ENCODE measurements at places on chromosomes 6 and 20.
A peak's percentile ranks its signal among the peaks of the same experiment; 100 is the strongest.

GRCh38 chr6:149079911-149080491, 237.5 kb upstream of the TAB2 start:
- DNase-seq: no peak

DNA sequence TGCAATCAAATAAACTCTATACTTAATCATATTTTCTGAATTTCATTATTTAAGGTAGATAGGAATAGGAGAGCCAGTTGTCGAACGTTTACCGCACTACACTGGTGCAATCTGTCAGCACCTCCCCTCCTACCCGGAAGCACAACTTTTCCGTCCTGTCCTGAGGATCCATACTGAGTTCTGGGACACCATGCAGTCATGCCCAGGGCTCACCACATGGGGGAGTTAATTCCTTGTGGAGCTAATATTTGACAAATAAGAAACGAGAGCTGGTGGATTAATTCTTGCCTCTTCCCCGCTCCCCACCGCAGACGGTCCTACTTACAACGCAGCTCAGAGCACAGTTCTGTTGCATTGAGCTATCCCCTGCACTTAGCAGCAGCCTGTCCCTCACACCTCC, 107.7 kb upstream of the RALGAPA2 start:
- DNase-seq: no peak

DNA sequence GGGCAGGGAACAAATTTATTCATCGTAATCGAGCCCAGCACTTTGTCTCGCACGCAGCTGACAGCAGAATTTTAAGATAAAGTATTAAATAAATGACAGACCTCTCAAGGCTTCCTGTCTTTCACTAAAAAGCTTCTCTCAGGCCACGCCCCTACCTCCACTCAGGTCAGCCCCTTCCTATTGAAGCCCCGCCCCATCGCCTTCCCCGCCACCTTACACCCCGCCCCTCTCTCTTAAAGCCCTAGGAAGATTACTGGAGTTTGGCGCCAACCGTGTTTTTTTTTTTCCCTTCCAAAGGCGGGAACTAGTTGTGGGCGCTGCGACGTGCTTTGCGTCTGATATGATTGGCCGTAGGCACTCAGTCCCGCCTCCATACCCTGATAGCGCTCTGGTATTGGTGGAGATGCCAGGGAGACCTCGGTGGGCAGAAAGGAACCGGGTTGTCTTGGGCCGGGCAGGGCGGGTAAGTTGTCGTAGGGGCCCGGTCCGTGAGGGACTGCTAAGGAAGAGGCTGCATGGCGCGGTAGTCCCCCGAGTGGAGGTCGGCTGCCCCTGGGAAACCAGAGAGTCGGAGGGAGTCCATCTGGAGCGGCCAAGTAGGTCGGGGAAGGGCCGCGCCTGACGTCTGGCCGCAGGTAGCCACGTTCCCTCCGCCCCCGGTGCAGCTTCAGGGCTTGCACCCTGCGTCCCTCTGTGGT, at the start of gene CASP8AP2:
Gene CASP8AP2 (plus strand): TSS at position 409 of the 698 bp plus-strand sequence.
- peak; percentile 96 for DNase-seq

DNA sequence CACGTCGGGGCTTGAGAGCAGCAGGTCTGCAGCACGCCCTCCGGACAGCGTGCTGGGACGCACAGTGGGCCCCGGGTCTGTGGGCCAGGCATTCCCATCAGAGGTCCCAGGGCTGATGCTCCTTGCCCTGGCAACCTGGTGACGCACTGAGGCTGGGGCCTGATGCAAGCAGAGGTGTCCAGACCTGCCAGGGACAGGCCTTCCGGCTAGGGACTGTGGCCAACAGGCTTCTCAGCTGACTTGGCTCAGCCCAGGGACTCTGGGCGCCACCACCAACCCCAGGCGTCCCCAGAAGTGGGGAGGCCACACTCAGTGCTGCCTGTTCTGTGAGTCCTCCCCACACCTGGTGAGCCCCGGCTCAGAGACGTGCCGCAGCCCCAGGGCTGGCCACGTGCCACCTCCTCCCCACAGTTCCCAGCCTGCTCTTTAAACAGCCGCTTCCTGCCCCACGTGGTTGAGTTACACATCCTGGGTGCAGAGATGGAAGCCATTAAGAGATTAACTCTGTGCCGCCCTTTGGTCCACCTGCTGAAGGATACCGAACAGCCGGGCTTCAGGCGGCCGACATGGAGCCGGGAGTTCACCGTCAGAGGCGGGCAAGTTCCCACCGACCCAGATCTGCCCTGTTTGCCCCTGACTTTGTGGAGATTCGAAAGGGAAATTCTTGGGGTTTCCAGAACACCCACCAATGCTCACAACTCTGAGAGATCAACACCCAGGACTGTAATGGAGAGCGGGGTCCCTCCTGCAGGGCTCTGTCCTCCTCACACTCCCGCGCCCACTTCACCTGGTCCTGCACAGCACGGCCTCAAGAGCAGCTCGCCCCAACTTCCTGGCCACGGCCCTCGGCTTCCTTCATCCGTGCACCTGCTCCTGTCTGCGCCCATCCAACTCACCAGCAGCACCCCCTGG, 37.6 kb upstream of the ZBP1 start:
- DNase-seq: peak; percentile 83

DNA sequence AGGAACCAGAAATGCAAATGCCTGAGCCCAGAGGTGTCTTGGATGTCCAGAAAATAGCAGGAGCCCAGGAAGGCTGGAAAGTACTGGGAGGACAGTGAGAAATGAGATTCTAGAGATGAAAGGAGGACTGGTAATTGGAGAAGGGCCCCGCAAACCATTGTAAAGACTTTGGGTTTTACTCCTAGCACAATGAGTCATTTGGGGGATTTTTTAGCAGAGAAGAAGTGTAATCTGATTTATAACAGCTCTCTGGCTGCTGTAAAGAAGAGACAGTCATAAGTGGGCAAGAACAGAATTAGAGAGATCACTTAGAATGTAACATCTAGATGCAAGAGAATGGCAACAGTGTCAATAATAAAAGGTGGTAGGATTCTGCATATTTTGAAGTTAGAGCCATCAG, 40.2 kb downstream of the SLC35F1 start:
- DNase-seq: no peak

DNA sequence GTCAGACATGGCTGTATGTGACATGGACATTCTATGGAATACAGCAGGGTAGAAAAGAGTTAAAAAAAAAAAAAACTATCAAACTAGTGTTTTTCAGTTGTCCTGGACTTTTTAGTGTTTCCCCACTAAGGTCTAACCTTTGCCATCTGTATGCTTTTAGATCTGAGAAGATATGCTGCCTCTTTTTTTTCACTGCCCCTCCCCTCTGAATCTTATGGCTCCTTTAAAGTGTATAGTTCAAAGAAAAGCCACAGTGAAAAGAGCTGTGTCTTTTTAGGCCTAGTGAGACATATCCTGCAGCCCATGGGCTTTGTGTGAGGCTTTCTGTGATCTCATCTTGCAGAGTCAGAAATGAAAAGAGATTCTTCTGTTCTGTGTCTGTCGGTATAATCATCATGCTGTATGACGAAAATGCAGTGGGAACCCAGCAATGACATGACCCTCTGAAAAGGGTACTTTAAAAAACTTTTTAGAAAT, 29.3 kb downstream of the ADGRG6 start:
- peak; percentile 72 for DNase-seq

Data from DND-41 (cell line).